NCI-H2081 (cell line): ENCODE measurements at places on chromosomes 3 and 15.

- no peak for DNase-seq
Observed at GRCh38 chr3:19742935-19743334, 191.1 kb downstream of the EFHB start.

GRCh38 chr3:27796365-27796875 lies 74.3 kb upstream of the EOMES start:
- no peak for DNase-seq

- no peak for DNase-seq
Observed at GRCh38 chr3:88105325-88105724, 44.4 kb upstream of the C3orf38 start.

- no peak for DNase-seq
Observed at GRCh38 chr3:172396400-172396799, 51.9 kb downstream of the GHSR start.

DNA sequence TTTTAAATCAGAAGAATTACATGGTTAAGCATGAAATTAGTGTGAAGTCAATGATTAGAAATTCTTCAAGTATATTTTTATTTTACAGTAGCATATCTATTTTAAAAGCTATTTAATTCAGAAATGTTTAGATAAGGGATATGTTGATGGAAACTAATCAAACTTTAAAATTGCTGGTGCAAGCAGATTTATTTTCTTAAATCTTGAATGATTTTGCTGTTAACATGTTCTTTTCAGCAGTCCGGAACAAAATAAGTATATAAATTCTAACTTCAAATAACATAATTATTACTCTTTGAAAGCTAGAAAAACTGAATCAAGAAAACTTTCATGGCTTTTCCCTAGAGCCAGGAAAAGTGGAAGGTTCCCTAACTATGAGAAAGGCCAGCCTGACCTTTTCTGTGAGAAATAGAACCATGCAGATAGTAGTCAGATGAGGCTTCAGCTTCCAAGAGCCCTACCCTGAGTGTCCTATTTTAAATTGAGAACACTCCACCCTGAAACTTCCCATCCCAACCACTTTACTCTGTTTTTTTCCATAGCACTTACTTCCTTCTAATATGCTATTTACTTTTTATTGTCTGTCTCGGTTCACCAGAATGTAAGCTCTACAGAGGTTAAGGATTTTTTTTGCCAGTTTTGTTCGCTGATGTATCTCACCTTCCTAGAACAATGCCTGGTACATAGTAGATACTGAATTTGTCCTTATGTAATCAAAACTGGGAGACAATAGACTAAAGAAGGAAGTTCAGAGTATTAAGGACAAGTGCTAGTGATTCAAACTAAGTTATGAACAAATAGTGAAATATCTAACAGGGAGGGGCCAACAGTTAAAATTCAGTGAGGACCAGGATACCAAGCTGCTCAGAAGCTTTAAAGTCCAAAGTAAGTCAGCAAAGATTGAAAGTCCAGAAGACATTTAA lies 66.8 kb downstream of the CD200R1L start:
- no peak for DNase-seq

- peak; percentile 46 for DNase-seq
Observed at GRCh38 chr3:163508206-163508605, 1570.1 kb downstream of the SI start.

DNA sequence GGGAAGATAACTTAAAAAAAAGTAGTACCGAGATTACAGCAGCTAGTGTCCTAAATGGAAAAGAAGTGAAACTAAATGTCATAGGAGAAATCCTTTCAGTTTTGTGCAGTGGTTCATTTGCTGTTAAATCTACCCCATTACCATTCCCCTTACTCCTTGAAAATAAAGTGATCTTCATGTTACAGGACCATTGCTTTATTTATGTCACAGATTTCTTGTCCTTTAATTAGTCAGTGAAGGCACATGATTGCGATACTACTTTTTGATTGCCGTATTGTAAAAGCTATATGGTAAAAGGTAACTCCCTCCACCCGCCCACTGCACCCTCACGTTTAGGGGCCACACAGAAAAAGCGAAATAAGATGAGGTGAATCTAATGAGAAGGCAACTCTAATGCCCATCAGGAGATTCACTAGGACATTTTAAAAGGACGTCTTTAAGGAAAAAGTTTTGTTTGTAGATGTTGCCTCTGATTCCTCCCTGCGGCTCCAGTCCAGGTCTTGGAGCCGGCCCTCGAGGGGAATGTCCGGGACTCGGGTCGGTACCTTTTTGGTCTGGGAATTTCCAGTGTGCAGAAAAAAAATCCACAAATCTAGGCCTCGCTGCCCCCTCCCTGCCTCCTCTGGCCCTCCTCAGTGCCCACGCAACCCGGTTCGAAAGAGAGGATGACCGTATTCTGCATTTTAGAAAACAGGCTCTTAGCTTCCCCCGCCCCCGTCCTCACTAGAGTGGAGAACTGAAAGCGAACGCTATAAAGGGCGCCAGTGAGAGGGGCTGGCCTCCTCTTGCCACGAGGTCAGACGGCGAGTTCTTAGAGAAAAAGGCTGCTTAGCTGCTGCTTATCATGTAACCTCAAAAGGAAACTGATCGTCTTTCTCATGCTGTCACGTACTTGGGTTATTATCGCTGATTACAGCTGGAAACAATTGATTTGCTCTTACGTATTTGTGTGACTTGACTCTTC lies 21.8 kb upstream of the NFKBIZ start:
- DNase-seq: peak; percentile 64

- no peak for DNase-seq
Observed at GRCh38 chr3:76051145-76051544, 265.8 kb upstream of the ZNF717 start.

- DNase-seq: peak; percentile 21
Observed at GRCh38 chr3:18234717-18235335, 190.3 kb downstream of the SATB1 start.

DNA sequence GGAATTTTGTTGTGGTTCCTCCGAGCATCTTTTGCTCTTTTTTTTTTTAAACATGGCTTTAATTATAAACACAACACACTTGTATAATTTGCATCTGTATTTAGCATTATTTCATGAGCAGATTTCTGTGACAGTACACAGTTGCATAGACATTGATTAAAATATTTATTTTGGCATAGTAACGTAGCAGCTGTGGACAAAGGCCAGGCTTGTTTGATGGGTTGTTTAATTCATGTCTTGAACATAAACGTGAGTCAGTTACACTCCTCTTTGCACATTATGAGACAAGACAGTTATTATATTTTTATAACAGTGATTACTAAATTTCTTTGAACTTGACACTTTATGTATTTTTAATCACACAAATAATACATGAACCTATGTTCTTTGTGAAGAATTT lies 182.5 kb downstream of the CACNA2D3 start:
- DNase-seq: peak; percentile 32

- no peak for DNase-seq
Observed at GRCh38 chr3:43559961-43560360, 61.9 kb downstream of the ANO10 start.

DNA sequence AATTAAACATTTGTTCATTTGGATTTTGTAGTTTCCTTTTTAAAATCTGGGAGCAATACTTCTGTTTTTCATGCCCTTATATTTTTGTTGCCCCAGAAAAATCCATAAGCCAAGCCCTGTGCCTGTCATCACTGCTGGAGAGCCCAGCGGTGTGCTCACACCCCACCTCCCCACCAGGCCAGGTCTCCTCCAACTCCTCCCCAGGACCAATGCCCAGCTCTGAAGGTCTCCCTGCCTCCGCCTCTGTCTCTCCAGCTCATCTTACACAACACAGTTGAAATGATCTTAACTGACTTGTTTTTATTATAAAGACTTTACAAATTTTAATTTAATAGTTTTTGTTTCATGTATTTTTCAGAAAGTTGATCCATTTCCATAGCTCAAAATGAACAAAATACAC lies 66.4 kb downstream of the RHCG start:
- no peak for DNase-seq

- peak; percentile 81 for DNase-seq
Observed at GRCh38 chr15:40367686-40368611, 9.9 kb downstream of the DISP2 start.

GRCh38 chr15:70079888-70080287 lies 17.8 kb downstream of the TLE3 start:
- DNase-seq: no peak

GRCh38 chr15:52784799-52785671 lies 5.1 kb downstream of the ONECUT1 start:
- DNase-seq: peak; percentile 15

DNA sequence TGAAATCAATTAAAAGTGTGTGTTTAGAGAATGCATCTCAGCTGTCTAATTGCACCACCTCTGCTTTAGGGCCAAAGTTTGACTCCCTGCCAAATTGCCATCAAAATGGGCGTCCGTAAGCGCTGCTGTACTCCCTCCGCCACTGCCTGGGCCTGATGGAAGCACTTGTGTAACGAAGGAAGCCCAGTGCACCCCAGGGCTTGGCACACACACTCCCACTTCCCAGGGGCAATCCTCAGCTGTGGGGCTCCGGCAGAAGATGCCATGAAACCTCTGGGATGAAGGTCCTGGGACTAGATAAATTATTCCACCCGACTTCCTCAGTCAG lies 137.8 kb downstream of the RORA start:
- peak; percentile 59 for DNase-seq

GRCh38 chr3:42613462-42613861 lies 13.0 kb downstream of the NKTR start:
- DNase-seq: no peak

GRCh38 chr15:40787344-40787841 lies 17.6 kb downstream of the C15orf62 start:
- peak; percentile 98 for DNase-seq

- no peak for DNase-seq
Observed at GRCh38 chr15:71044006-71044405, 71.3 kb upstream of the THSD4 start.

GRCh38 chr3:136093771-136094170 lies 102.4 kb downstream of the MSL2 start:
- peak; percentile 2 for DNase-seq

GRCh38 chr15:69012761-69013364 lies 1.6 kb upstream of the NOX5 start:
- no peak for DNase-seq

DNA sequence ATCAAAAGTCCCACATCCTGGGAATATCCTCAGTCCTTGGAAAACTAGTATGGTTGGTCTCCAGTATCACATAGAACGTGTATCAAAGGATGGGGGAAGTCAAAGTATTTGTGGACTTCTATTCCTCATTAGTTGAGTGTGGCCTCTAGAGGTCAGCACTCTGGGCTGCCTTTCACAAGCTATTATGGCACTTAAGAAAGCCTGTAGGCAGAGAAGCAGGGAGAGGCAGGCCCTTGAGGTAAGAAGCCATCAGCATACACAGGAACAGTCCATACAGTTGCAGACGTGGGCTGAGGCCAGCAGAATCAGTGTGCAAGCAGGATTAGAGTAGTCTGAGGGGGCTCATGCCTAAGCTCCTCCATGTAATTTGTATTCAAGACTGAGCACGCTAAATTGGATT lies 341.7 kb downstream of the CLSTN2 start:
- DNase-seq: no peak

DNA sequence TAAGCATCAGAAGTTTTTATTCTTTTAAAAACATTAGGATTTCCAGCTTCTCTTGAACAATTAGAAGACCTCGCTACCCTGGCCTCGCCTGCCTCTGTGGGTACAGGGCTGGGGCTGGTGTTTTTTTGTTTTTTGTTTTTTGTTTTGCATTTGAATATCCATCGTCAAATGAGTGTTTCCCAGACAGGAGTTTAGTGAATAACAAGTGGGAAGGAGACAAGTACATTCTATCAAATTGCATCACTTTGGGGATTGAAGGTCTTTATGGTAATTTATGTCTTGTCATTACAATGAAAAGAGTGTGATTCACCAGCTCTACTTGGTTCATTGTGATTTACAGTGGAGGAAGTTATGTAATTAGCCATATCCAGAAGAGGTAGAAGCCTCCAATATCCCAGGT lies 161.1 kb upstream of the UBE2E1 start:
- no peak for DNase-seq

- no peak for DNase-seq
Observed at GRCh38 chr3:146050691-146051090, 110.3 kb downstream of the PLOD2 start.

DNA sequence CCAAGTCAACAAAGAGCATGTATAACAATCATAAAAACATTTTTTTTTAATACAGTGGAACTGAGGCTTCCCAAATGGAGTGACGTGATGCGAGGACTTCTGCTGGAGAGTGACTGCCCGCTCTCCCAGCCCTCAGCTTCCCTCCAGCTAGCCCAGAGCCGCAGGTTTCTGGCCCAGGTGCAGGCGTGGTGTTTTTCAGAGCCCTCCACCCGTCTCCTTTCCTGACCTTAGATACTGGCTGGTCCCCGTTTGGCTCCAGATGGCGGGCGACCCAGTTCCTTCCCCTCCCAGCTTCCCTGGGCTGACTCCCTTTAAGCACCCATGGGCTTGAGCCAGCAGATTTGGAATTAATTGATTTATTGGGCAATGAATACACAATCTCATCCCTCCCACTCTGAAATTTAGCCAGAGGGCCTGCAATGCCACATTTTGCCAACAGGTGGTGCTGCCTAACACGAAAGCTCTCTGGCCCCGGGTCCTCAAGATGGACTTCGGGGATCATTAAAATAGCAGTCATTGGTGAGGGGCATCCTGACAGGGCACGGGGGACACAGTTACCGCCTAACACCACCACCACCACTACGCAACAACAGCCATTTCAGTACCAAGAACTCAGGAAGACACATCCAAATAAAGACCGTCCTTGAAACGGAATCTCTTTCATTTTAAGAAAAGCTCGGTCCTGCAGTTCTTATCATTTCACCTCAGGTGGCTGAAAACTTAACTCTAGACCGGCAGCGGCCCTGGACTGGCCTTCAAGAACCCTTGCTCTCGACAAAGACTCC lies 47.5 kb upstream of the MUC4 start:
- DNase-seq: peak; percentile 75

- peak; percentile 8 for DNase-seq
Observed at GRCh38 chr3:144444061-144444460, 472.4 kb downstream of the DIPK2A start.

GRCh38 chr15:57654153-57654852 lies 52.2 kb upstream of the POLR2M start:
- DNase-seq: no peak

- DNase-seq: no peak
Observed at GRCh38 chr15:68387381-68388143, 44.4 kb downstream of the ITGA11 start.
